NCI-H1930 (cell line): ENCODE measurements at places on chromosomes 5 and 9.

DNA sequence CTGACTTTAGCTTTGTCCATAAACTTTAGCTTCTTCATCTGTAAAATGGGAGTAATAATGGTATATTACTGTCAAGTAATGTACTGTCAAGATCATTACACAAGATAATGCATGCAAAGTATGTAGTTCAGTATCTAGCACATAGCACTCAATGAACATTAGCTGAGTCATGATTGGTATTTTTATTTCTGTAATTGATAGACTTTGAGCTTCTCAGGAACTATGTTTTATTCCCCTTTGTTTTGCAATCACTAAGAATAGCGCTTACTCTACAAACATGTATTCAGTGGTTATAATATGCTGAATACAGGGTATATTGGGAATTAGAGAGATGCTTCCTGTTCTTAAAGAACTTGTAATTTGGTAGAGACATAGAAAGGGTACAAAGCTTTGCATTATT is 142.3 kb upstream of the KLF9 start:
- no peak for DNase-seq

DNA sequence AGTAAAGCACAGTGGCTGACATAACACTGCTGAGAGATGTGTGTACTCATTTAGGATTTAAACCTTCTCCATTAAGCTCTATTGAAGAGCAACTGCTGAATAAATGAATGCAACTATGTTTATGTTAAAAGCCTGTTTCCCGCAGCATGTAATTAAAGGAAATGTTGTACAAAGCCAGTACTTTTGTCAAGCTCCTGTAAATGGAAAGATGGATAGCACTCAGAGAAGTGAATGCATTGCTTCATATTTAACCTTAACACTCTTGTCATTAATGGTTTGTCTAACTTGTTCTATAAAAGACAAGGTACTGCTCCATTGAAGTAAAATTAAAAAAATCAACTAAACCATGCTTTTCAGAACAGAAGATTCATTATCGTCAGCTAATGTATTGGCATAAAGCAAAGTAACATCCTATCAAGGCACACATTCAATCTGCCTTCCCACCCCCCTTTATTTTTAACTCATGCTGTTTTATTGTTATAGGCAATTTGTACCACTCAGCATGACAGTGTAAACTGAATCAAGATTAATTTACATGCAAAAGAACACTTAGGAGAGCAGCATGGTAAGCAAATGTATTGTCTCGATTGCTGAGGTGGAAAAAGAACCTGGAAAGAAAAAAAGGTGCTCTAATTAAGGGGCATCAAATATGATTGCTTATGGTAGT is 240.9 kb upstream of the TBCA start:
- DNase-seq: peak; percentile 78

- no peak for DNase-seq
Measured at GRCh38 chr9:5305741-5306140, 1.2 kb upstream of the RLN2 start.

DNA sequence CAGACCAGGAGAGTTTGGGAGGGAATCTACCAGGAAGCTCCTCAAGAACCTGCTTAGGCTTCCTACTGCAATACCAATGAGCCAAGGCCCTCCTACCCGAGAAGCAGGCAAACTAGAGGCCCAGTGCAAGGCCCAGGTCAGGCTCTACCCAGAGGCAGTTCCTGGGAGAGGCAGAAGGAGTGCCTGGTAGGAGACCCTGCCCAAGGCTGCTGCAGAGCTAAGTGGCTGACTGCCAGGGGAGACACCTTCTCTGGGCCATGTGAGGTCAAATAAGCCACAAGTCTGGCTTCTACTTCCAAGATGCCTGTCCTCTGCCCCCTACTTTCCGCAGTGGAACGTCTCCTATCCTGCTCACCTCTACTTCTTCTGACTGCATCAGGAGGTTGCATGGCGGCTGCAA is 17.8 kb downstream of the ACSL6 start:
- DNase-seq: no peak

DNA sequence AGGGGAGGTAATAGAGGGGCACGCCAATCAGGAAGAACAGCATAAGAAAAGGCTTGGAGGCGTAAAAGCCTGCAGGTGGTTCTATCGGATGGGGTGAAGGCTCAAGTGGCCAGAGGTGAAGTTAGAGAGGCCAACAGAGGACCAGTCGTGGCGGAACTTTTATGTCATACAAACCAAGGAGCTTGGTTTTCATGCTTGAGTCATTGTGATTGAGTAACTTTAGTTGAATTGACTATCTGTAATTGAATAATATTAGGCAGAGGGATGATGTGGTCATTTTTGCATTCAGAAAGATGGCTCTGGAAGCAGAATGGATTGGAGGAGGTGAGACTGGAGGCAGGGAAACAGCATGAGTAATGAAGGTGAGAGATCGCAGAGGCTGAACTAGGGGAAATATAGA is 7.2 kb upstream of the SPINK4 start:
- no peak for DNase-seq
